ENCODE measurements at places on chromosomes 4 and X.
A peak's percentile ranks its signal among the peaks of the same experiment; 100 is the strongest.

GRCh38 chr4:10022346-10023049 is 1.2 kb upstream of the SLC2A9 start:
- no peak for DNase-seq

DNA sequence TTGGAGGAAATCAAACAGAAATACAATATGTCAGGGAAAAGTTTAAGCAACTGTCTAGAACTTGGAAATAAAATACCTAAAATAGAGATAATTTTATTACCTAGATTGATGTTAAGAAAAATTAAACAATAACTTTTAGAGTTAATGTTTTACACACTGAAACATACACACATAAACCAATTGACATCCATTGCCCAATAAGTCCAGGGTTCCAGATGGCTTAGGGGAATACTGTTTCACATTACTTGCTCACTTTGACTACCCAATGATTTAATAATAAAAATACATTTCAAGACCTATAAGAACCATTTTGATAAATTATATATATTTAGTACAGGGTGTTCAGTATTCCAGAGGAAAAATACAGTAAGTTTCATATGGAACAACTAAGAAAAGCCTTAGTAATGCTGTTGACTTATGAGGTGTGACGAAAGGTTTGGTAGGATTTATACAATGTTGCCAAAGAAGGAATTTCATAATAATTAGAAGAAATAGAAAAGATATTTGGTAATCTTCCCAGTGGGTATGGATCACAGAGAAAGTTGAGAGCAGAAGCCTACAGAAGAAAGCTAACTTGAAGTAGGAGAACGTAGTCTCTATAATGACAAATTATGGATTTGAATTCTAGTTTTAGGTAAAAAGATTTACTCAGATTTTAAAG is 23.0 kb upstream of the UGT2B4 start:
- DNase-seq, result no peak

GRCh38 chr4:127698789-127699200 is 31.4 kb upstream of the SLC25A31 start:
- no peak for DNase-seq

DNA sequence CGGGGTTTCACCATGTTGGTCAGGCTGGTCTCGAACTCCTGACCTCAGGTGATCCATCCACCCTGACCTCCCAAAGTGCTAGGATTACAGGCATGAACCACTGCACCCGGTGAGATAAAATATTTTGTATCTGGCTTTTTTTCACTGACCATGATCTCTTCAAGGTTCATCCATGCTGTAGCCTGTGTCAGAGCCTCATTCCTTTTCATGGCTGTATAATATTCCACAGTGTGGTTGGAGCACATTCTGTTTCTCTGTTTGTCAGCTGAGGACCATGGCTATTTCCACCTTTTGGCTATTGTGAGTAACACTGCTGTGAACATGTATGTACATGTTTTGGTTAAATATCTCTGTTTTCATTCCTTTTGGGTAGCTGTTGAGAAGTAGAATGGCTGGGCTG is 169.2 kb downstream of the SHOX start:
- DNase-seq, result no peak

DNA sequence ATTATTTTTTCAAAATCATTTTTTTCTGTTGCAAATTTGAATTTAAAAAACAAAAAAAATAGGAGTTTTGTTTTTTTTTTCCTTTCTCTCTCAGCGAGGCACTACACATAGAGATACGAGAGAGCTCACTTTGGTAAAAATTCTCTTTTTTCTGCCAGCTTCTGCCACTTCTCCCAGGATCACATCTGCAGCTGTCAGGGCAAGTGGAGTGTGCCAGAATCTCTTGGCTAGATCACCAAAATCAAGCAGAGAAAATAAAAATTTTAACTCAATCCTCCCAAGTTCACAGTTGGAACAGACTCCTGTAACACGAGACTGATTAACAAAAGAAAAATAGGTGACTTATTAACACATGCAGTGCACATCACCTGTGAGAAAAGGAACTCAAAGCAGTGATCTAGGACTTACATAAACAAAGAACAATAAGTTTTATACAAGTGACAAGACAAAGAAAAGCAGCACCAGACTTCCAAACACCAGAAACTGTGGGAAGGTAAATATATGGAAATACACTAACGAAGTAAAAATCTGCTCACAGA is 213.2 kb upstream of the ZFP42 start:
- DNase-seq, result no peak

GRCh38 chrX:124280294-124280902 is 52.1 kb upstream of the TEX13D start:
- DNase-seq, result no peak

GRCh38 chr4:185738038-185738552 is 73.9 kb downstream of the SORBS2 start:
- no peak for DNase-seq

DNA sequence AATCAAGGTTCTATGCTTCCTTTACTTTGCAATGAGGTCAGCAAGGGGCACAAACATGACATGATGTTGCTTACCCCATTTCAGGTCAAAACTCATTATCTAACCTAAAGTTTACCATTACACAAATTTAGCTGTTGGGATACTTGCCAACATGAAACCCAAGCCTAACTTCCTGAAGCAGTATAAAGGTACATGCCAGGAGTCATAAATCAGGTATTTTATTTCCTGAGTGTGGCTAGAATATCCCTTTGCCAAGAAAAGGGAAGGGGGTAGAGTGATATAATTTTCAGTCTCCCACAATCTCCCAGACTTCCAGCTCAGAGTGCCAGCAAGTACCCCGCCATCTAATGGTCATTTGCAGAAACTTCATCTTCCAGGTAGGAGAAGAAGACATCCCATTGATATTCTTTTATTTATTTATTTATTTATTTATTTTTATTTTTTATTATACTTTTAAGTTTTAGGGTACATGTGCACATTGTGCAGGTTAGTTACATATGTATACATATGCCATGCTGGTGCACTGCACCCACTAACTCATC is 136.6 kb downstream of the NEXMIF start:
- no peak for DNase-seq

DNA sequence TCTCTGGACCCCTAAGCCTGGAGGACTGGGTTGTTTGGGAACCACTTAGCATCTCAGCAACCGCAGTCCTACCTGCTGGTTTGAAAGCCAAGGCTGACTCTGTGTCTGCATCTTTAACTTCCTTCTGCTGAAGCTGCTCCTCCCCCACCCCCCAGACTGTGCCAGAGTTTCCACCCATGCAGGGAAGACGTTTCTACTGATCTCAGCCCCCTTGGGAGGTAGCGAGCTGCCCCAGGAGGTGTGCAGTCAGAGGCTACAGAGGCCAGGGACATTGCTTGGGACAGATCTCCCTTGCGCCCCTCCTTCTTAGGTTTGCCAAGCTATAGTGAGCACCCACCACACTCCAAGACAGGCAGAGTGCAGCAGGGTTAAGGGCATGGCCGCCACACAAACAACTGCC is 4.7 kb upstream of the FATE1 start:
- no peak for DNase-seq

- DNase-seq, result no peak
Observed at GRCh38 chrX:138638996-138639395, 72.5 kb downstream of the FGF13 start.

- no peak for DNase-seq
Observed at GRCh38 chrX:129979207-129979920, 3.1 kb upstream of the BCORL1 start.

GRCh38 chr4:53131562-53131925 is 234.3 kb downstream of the SCFD2 start:
- no peak for DNase-seq

- DNase-seq, result no peak
Observed at GRCh38 chr4:105989485-105990242, 94.4 kb downstream of the NPNT start.

DNA sequence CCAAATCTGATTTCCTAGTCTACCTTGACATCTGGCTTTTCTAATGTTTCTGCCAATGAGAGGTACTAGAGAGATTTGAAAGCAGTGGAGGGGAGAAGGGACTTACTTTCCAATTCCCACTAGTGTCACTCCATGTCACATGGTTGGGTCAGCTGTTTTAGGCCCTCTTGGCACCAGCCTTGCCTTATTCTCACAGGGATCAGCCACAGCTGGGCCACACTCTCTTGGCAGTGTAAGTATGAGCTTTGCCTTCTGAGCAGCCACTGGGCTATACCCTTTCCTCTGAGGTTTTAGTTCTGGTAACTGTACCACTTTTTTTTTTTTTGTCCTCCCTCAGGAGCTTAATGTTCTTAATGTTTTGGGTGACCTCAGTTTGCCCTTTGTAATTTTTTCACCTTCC is 10.2 kb upstream of the ADH1C start:
- no peak for DNase-seq

- no peak for DNase-seq
Observed at GRCh38 chr4:3445111-3445820, 3.5 kb downstream of the HGFAC start.

GRCh38 chrX:129769467-129770154 is 10.1 kb upstream of the SASH3 start:
- peak; percentile 27 for DNase-seq

DNA sequence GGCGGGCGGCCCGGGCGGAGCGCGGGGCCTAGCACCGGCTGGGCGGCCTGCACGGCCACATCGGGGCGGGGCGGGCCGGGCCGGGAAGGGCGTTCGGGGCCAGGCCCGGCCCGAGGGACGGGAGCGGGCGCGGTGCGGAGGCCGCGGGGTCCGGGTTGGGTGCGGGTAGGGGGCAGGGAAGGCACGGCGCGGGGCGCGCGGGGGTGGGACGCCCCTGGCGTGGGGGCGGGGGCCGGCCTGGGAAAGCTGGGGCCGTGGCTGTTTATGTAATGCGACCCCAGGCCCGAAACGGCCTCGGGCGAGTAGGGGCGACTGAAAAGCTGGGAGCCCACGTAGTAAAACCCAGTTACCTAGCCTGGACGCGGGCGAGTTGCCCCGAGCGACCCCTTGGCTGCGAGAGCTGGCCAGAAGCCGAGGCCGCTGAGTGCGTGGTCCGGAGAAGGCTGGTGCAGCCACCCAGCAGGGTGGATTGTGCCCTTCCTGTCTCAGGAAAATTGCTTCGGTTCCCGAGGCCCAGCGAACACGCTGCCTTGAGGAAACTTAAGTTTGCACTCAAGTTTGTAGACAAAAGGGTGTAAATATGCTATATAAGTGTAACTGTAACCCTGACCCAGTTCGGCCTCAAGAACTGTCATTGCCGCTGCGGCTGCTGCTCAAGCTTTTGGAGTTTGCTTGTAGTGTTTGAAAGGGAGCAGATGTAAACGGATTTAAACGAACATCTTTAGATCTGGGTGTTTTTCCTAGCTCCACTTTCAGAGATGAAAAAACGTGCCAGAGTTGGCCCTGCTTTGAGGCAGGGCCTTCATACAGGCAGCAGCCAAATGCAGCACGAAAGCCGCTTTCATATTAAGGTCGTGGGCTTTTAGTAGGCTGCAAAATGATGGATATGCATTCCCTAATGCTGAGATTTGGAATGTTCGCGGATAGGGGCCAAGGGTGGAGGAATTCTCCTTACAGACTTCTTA is 674 bp downstream of the SEC24B start:
- peak; percentile 1 for DNase-seq

GRCh38 chrX:17527922-17528321 is 152.9 kb downstream of the NHS start:
- DNase-seq, result no peak

- DNase-seq, result no peak
Observed at GRCh38 chr4:100189820-100190642, at the start of gene DDIT4L. TSS of gene DDIT4L (minus strand) at chr4:100190468. CDS start at chr4:100189983, 485 bp downstream.

GRCh38 chr4:149896432-149896831 is 80.8 kb upstream of the IQCM start:
- DNase-seq, result no peak

GRCh38 chr4:40992472-40993295 is 221.7 kb downstream of the APBB2 start:
- no peak for DNase-seq

DNA sequence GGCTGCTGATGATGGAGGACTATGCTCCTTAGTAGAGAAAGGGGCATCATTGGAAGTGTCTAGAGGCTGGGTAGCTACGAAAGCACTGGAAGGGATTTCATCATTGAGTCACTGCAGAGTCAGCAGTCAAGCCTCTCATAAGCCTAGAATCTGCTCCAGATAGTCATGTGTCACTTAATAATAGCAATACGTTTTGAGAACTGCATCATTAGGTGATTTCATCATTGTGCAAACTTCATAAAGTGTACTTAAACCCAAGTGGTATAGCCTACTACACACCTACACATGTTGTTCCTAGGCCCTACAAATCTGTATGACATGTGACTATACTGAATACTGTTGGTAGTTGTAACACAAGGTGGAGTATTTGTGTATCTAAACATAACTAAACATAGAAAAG is 165.6 kb downstream of the PTTG2 start:
- DNase-seq, result no peak

- DNase-seq, result no peak
Observed at GRCh38 chr4:8315435-8316250, 46.1 kb downstream of the HTRA3 start.

- DNase-seq, result no peak
Observed at GRCh38 chr4:52877694-52878093, 15.6 kb downstream of the RASL11B start.

- no peak for DNase-seq
Observed at GRCh38 chrX:111352424-111352823, 59.6 kb downstream of the DCX start.

DNA sequence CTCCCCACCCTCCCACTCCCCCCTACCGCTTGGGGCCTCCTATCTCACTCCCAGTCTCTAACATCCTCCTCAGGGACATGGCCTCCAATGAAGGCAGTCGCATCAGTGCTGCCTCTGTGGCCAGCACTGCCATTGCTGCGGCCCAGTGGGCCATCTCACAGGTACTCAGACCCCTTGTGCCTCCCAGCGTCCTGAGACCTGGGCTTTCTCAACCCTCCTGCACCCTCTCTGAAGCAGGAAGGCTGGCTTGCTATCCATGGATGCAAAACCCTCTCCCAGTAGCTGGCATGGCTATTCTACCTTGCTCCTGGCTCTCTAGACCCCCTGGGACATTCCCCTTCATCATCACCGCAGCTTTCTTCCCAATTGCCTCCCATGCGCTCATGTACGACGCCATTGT is 13.3 kb upstream of the UBA1 start:
- no peak for DNase-seq

DNA sequence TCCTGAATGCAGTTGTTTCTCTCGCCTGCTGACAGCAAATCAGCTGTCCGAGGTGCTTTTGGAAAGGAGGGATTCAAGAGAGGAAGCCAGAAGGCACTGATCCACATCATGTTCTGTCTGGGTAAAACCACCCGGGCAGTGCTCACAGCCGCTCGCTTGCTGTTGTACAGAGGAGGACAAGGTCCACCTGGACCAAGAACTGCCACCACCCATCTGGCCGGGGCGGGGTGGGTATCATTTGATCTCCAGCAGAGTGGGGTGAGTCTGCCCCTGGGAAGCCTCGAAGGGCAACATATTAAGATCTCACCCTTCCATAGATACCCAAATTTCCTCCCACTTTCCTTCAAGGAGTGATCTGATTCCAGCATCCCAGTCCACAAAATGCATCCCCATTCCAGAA is 113.1 kb downstream of the DCTD start:
- DNase-seq, result no peak

- DNase-seq, result no peak
Observed at GRCh38 chr4:82268050-82268825, 105.6 kb downstream of the HNRNPD start.

GRCh38 chr4:72507860-72508419 is 61.1 kb downstream of the ADAMTS3 start:
- no peak for DNase-seq

GRCh38 chr4:13483768-13484121 is 395 bp downstream of the RAB28 start:
- DNase-seq, result no peak
